Right atrium auricular region (tissue), 2 donors: ENCODE measurements at places on chromosomes 2 and 18. TPM values are rescaled to one million over a fixed set of nuclear protein-coding genes. Genes with fewer than 3 reads are reported as not detected.

The TMEFF2 gene
- not detected for total RNA-seq

The RAB1A gene
- total RNA-seq: 73.8 TPM

The RESP18 gene
- total RNA-seq: not detected

- H3K27me3 ChIP-seq: no peaks in the 10 kb centered on the region
- H3K4me1 ChIP-seq: no peaks in the 10 kb centered on the region
Measured at GRCh38 chr2:234341306-234341985, 155.4 kb downstream of the ARL4C start.

GRCh38 chr2:120653046-120653445 lies 82.6 kb upstream of the GLI2 start:
- H3K4me3 ChIP-seq: no peak overlapping the region
- no peaks in the 10 kb centered on the region for H3K36me3 ChIP-seq
- no peak for DNase-seq
- peaks cover 8% of the 10 kb centered on the region for H3K4me1 ChIP-seq
- no peak overlapping the region for H3K27ac ChIP-seq
- no peaks in the 10 kb centered on the region for H3K27me3 ChIP-seq

- DNase-seq: no peak
- H3K4me1 ChIP-seq: no peaks in the 10 kb centered on the region
- no peaks in the 10 kb centered on the region for H3K36me3 ChIP-seq
- peak overlapping the region; percentile 52 for H3K27ac ChIP-seq
Measured at GRCh38 chr18:32383050-32383819, 87.4 kb downstream of the GAREM1 start.

DNA sequence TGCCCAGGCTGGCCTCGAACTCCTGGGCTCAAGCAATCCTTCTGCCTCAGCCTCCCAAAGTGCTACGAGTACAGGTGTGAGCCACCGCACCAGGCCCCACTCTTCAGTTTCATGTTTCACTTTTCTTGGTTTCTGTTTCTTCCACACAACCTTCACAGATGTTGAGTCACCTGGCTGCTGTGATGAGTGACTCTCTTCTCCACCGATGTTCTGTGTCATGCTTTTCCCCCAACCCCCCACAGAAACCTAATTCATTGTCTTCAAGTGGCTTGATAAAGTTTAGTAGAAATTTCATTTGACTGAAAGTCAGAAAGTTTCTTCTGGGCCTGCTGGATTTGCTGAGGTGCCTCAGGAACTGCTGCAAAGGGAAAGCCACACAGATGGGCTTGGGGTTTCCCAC lies 78.5 kb downstream of the SPHKAP start:
- no peak overlapping the region for H3K4me3 ChIP-seq
- H3K27me3 ChIP-seq: no peaks in the 10 kb centered on the region

- no peak overlapping the region for H3K4me3 ChIP-seq
- H3K4me1 ChIP-seq: no peaks in the 10 kb centered on the region
- DNase-seq: no peak
- H3K27ac ChIP-seq: no peak overlapping the region
Measured at GRCh38 chr18:54983041-54983686, 23.9 kb upstream of the CCDC68 start.

DNA sequence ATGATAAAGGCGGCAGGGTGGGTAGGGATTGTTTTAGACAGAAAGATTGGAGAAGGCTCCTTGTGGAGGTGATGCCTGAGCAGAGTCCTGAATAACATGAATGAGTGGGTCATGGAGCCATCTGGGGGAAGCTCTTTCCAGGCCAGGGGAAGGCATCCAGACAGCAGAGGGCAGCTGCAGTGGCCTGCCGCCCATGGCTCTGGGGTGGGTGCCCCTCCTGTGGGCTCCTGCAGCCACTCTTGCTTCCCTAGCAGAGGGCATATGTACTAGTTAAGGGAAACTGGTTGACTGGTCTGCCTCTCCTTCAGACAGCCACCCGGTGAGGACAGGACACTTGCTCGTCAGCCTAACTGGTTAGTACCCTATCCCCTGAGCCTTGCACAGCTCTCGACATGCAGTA lies 46.5 kb upstream of the SLC1A4 start:
- H3K4me1 ChIP-seq: peaks cover 7% of the 10 kb centered on the region
- no peaks in the 10 kb centered on the region for H3K27me3 ChIP-seq
- no peak overlapping the region for H3K4me3 ChIP-seq
- DNase-seq: no peak
- no peaks in the 10 kb centered on the region for H3K36me3 ChIP-seq
- no peak overlapping the region for H3K27ac ChIP-seq

GRCh38 chr18:3902676-3903075 lies 452.7 kb downstream of the TGIF1 start:
- H3K27me3 ChIP-seq: no peaks in the 10 kb centered on the region
- H3K4me1 ChIP-seq: no peaks in the 10 kb centered on the region
